Suppressor macrophage (primary cell): ENCODE measurements at places on chromosomes 4 and X.

- DNase-seq: peak; percentile 13
Measured at GRCh38 chrX:132209527-132209926, 9.7 kb downstream of the RAP2C start.

- peak; percentile 5 for DNase-seq
Measured at GRCh38 chr4:54550395-54551171, 107.2 kb upstream of the KIT start.

DNA sequence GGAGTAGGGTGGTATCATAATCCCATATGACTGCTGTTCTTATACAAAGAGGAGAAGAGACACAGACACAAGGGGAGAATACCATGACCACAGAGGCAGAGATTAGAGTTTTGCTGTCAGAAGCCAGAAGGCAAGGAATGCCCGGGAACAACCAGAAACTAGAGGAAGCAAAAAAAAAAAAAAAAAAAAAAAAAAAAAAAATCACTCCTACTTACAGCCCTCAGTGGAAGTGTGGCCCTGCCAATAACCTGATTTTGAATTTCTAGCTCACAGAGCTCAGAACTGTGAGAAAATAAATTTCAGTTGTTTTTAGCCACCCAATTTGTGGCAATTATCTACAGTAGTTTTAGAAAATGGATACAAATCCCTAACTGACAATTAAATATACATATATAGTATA, 30.4 kb upstream of the UBE2NL start:
- no peak for DNase-seq

DNA sequence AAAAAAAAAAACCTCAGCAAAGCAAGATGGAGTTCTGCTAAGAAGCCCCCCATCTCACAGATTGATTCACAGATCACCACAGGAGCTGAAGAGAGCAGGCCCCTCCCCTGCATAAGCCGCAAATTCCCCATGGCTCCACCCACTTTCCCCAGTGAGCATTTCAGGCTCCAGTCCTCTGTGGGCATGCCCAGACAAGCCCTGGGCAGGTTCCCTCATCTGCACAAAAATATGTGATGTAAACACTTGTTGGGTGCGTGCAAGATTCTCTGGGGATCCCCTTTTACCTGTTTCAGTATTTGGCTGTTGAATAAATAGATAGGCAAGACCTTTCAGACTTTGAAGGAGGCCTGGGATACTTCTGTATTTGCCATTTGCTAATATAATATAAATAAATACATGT, 514.3 kb downstream of the PCDH7 start:
- no peak for DNase-seq

GRCh38 chr4:124940387-124940786, 227.9 kb upstream of the ANKRD50 start:
- no peak for DNase-seq

DNA sequence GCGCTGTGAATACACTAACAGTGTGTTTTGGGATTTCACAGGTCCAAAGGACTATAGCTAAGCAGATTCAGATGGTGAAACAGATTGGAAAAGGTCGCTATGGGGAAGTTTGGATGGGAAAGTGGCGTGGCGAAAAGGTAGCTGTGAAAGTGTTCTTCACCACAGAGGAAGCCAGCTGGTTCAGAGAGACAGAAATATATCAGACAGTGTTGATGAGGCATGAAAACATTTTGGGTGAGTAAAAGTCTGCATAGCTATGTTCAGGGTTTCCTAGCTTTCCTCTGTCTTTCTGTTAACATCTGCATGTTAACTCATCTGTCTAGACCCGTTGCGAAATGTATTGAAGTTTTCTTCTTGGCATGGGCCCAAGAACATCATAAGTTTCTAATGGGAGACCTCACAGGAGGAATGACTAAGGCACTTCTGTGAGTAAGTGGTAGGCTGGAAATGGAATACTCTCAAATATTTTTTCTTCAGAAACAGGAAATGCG, 372.1 kb downstream of the BMPR1B start:
- DNase-seq: peak; percentile 91

GRCh38 chrX:2500091-2500802, 529 bp downstream of the DHRSX start:
- peak; percentile 64 for DNase-seq

DNA sequence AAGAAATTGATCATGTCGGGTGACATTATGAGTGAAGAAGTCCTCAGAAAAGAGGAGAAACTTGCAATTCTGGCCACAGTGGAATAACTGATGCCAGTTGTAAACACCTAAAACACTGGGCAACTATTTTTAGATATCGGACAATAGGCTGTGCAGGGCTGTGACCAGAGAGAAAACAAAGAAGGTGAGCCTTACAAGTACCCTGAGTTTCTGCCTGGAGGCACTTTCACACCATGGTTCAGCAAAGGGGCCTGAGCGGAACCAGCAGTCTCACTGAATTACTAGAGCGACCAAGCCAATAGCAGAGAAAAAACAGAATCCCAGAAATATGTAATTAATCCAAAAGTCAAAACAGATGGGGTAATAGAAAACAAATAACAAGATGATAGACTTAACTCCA, 11.2 kb downstream of the IRAK1 start:
- no peak for DNase-seq

DNA sequence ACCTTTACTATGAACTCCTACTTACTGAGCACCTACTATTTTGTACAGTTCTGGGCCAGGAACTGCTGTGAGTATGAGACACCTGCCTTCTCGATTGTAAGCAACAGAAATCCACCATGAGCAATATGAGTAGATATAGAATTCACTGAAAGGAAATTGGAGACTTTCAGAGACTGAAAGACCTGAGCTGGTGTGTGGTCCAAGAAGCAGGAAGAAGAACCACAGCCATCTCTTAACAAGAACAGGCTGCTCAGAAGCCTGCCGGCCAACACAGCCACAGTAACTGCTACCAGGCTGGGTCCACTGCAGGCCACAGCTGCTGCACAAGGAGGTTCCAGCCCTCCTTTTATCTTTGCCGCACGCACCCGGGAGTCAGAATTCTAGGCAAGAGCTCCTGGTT, 10.8 kb upstream of the ACSL1 start:
- DNase-seq: no peak

- no peak for DNase-seq
Measured at GRCh38 chrX:25295466-25295865, 279.7 kb upstream of the ARX start.

DNA sequence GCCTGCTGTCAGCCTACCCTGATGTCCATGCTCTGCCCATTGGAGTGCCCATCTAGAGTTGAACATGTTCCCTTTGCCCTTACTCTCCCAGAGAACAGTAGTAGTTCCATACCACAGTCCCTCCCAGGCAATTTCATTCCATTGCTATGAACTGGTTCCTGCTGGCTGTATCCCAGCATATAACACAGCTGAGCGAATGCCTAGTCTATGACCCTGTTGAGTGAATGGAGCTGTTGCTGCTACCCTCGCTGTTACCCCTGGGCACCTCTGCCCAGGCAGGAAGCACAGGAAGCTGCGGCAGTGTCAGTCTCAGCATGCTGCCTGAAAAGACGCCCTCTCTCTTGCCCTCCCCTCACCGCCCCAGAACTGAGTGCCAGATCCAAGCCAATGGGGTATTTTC, 73.3 kb downstream of the SOX3 start:
- DNase-seq: no peak

GRCh38 chrX:25013632-25014365, 2.0 kb downstream of the ARX start:
- no peak for DNase-seq

DNA sequence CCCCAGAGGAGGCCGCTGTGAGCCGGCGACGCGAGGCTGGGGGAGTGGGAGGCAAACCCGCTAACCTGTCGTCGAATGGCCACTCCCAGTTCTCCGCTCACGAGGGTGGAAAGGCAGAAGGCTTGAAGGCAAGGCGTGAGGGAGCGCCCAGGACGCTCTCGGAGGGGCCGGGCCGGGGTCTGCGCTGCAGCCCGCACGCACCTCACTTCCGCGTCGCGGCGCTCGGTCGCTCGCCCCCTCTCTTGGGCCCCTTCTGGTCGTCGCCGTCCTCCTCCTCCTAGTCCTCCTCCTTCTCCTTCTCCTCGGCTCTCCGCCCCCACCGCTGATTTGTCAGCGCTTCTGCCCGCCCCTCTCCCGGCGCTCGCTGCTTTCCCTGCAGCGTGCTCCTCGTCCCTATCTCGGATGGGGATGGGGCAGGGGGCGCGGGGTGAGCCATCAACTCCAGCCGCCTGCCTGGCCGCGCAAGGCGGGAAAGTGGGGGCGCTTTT, at the start of gene SNCA:
TSS of gene SNCA (minus strand) at position 265 of the 488 bp plus-strand sequence. CDS start 1,494 bp downstream, outside the sequence.
- peak; percentile 80 for DNase-seq

- DNase-seq: no peak
Measured at GRCh38 chr4:52689096-52689495, 30.0 kb upstream of the USP46 start.

- DNase-seq: no peak
Measured at GRCh38 chrX:130106071-130106470, 4.2 kb downstream of the ELF4 start.

GRCh38 chr4:172980219-172980618, 188.4 kb upstream of the GALNT7 start:
- no peak for DNase-seq

DNA sequence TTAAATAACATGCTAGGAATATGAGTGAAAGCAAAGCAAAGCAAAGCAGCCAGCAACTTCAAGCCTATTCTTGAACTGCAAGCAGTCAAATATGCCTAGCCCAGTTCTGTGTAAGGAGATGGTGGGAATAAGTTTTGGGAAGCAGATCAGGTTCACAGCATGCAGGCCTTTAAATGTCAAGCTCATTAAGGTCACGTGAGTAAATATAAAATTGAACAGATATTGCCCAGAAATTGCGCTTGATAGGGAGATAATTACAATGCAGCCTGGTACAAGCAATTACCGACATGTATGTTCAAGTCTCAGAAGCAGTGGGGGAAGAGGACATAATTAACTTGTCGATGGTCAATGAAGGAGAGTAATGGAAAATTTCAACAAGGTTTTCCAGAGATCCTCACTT, 6.0 kb downstream of the GNPDA2 start:
- no peak for DNase-seq

GRCh38 chr4:33746979-33747378, 2497.3 kb downstream of the ARAP2 start:
- DNase-seq: no peak

GRCh38 chrX:133913658-133914388, 71.6 kb downstream of the GPC3 start:
- DNase-seq: no peak

- DNase-seq: peak; percentile 19
Measured at GRCh38 chrX:24169211-24169610, 19.7 kb downstream of the ZFX start.

GRCh38 chr4:137124278-137124932, 407.9 kb downstream of the PCDH18 start:
- DNase-seq: peak; percentile 22

GRCh38 chr4:3115637-3116270, 41.3 kb downstream of the HTT start:
- DNase-seq: no peak

DNA sequence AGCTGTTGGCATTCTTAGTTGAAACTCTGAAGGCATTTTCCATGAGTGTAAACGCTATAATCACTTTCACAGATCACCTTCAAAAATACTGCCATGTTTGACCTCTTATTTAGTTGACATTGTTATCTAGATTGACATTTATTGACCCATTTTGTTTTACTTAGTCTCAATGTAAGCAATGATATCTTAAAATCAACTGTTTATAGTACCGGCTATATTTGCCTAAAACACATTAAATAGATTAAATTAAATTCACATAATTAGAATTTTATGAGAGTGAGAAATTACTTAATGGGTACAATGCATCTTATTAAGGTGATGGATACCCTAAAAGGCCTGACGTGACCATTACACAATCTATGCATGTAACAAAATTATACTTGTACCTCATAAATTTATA, 517.7 kb upstream of the FTHL17 start:
- no peak for DNase-seq

GRCh38 chr4:10295301-10295700, 161.9 kb downstream of the ZNF518B start:
- DNase-seq: no peak

DNA sequence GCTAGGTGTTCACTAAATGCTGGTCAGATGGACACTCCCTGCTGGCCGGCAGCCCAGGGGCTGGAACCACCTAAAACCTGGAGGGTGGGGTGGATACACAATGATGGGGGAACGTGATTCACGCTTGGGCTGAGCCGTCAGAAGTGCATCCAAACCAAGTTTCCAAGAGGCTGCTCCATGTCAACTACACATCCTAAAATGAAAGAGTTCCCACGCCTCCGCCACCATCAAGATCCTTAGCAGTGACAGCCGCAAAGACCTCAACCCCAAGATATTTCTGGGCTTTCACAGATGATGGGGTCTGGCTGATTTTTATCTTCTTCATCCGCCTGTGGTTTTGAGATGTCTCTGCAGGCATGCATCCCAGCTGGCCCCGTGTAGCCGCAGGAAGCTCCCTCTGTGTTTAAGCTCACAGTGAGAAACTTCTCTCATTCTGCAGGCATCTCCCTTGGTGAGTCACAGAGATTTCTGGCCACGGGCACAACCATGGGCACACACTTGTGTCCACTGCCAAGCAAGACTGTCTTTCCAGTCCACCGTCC, 84.4 kb downstream of the HTRA3 start:
- DNase-seq: no peak

DNA sequence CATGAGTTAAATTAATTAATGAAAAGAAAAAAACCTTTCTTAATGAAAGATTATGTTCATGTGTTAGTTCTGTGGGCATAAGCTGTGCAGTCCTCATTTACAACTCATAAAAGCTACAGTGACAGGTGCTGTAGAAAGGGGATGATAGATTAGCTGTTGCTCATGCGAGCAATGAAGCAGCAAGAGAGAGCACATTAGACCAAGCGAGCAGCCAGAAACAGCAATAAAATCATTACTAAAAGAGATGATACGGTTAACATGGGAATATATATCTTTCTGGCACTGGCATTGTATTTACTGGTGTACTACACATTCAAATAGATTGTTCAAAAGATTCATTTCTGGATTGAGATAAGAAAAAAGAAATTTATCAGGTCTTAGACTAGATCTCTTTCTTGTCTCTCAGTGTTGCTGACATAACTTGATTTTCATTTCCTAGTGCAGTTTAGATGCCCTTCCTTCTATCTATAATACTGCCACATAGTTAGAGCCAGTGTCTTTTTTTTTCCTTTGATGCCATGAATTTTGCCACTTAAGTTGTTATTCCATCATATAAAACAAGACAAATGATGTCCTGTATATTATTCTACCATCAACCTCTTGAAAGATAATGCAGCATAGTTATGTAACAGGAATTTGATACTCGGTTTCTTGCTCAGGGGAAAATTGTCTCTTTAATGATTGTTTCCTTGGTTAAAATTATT, 164.6 kb downstream of the BANK1 start:
- DNase-seq: no peak

DNA sequence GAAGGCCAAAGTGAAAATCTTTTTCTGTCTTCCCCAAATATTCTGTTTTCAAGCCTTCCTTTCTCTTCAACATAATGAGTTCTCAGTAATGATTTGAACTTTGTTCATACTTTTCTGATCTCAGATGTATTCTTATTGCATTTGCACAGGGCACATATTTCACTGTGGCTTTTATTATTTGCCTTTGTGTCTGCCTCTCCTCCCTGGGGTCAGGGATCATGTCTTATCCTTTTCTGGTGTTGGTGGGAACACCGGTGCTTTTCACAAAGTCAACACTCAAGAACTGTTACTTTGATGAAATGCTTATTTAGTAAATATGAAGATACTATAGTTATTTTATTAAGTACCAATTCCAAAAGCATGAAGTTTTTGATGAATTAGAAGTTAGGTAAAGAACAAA, 143.8 kb downstream of the FRAS1 start:
- no peak for DNase-seq
